Stimulated activated naive B cell treated with anti-CD40 and anti-IgM and Interleukin-4, amounts not matched to agents 10 μg/mL and 1 μg/mL and 100 μg/mL, for 72 hours (primary cell): ENCODE measurements at places on chromosomes 13 and 19.

DNA sequence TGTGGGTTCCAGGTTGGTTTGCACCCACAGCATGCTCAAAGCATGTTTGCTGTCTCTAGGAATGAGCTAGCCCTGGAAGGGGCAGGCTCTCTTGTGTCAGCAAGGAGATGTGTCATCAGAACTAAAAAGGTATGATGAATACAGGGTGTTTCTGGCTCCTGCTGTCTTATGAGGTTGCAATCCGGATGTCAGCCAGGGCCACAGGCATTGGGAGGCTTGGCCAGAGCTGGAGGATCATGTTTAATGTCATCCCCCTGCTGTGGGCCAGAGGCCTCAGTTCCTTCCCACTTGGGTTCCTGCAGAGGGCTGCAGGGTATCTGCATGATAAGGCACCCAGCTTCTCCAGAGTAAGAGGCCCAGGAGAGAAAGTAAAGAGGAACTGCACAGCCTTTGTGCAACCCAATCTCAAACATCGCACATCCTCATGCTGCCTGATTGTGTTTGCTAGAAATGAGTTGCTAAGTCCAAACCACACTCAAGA lies 193.6 kb downstream of the COL4A1 start:
- no peak for DNase-seq

GRCh38 chr19:12880551-12881171 lies 588 bp downstream of the DNASE2 start:
- DNase-seq, result peak; percentile 26

DNA sequence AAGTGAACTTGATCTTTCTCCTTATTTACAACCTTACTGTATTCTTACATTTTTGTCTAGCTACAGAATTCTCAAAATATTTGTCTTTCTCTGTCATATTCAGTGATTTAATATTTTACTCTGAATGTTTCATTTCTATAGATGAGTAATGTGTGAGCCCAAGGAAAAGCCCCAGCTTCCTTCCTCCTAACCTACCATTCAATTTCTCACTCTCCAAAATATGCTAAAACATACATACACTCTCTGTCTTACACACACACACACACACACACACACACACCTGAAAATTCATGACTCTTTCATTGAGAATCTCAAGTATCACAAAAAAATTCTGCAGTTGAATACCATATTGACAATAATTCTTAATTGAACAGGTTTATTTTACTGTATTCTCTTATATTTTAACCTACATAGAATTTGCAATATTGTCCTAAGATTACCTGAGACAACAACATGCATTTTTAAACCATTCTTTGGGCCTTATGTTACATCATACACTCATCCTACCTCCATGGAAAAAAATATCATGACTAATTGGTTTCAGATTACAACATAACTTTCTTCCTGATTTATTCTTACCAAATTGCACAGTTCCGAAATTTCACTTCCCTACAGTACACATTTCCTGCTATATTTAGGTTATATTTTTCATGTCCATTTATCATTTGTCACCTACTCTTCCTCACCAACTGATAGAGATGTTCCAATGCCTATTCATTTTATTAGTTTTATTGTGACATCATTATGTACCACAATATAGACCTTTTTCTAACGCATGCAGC lies 1965.6 kb upstream of the PCDH20 start:
- DNase-seq, result no peak

DNA sequence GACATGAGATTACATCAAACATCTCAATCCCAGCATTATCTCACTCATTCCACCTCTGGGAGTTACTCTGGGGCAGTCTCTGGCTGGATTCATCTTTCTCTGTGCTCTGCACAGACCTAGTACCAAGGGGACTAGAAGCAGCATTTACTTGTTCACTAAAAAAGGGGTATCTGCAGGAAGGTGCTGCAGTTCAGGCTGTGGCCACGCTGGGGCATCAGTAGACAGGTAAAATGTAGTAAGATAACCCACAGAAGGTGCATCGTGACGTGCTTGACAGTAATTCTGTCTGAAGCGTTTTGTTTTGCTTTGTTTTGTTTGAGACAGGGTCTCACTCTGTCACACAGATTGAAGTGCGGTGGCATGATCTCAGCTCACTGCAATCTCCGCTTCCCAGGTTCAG lies 29.3 kb downstream of the ZNF564 start:
- DNase-seq, result no peak

DNA sequence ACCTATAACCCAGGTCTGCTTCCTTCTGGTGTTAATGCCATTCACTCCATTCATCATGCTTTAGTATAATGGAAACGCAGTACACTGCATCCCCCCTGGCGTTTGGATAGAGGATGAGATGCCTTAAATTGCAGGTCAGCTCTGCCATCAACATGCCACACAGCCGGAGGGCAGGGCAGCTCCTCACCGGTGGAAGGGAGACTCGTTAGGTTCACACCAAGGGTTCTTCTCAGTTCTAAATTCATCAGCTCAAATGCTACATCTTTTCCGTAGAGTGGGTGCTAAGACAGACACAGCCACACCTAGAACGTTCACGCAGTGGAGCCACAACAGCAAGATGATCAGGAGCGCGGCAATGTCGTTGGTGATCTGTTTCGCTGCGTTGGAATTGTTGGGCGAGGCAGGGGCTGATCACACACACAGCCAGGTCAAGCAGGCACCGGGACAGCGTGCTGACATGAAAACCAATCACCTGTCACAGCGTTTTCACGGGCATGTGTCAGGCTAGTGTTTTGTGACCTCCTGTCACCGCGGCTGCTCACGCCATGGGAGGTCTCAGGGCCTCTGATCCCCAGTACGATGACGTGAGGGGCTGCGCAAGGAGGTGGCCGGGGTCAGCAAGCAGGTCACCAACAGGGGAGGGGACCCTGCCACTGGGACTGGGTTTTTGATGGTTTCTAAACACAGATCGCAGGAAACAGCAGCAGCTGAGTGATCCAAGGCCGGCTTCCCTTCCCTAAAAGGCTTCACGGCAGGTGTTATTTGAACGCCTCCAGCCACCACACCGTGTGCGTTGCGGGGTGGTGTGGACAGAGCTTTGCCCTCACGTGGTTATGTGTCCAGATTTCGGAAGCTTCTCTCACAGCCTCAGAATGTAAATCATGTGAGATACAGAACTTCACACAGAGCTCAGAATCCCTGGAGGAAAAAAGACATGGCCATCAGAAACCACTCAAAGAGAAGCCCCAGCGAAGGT lies 94.3 kb upstream of the IRS2 start:
- no peak for DNase-seq

DNA sequence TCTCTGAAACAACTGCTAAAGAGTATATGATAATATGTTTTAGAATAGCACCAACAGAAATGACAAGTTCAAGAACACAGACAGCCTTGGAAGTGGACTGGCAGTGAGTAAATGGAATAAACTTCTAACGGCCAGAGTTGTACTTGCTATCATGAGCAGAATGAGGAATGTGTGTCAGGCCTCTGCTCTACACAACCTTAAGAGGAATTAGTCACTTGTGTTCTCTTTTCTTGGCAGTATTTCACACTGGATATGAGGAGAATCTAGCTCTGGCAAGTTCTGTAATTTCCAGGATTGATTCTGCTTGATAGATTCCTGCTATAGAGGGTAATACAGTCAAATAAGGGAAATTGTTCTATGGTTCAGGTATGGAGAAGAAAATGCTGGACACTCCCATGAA lies 757.3 kb downstream of the EFNB2 start:
- DNase-seq, result no peak
